ENCODE measurements at places on chromosomes 13 and 19.

DNA sequence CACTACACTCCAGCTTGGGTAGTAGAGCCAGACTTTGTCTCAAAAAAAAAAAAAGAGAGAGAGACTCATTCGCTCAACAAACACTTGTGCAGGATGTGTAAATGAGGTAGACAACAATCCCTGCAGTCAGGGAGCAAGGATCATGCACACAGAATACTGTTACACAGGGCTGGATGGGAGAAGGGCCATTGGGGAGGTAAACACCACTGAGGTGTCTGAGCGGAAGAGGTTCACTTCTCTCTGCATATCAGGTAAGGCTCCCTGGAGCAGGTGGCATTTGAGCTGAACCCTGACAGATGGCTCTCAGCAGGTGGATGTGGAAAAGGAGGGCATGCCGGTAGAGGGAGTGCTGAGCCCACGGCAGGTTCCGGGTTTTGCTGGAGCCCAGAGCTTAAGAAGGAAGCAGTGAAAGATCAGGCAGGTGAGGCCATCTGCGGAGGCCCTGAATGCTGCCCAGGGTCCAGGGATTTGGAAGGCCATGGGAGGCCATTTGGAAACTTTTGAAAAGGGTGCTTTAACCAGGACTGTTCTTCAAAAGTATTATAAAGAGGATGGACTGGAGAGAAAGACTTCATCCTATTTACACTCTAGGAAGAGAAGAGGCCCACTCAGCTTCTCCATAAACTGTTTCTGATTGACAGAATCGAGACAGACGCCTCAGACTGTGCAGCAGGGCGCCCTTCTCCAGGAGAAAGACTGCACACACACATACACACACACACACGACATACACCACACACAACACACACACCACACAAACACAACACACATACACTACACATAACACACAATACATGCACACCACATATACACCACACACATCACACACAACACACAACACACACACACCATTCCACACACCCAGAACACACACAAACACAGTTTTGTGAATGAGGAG, 199.4 kb downstream of the USP12 start:
- peak; percentile 20 for DNase-seq

- DNase-seq: no peak
Observed at GRCh38 chr13:32587811-32588170, 1.5 kb downstream of the PDS5B start.

DNA sequence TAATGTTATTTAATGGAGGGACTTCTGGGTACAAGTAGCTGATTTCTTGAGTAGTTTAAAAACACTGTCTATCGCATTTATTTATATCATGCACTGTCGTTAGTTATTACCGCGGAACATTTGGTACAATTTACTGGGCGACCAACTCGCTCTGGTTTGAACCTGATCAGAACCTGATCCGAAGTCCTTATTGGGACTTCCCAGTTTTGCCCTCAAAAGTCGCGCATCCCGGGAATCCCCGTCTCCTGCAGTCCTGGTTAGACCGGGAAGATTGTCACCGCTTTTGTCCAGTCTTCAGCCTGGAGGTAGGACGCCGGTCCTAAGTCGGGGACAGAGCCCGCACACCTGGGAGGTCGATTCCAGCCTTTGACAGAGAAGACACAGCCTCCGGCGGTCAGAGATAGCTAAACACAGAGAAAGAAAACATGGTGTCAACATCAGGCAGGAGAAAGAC, 694 bp downstream of the CLN5 start:
- DNase-seq: no peak

DNA sequence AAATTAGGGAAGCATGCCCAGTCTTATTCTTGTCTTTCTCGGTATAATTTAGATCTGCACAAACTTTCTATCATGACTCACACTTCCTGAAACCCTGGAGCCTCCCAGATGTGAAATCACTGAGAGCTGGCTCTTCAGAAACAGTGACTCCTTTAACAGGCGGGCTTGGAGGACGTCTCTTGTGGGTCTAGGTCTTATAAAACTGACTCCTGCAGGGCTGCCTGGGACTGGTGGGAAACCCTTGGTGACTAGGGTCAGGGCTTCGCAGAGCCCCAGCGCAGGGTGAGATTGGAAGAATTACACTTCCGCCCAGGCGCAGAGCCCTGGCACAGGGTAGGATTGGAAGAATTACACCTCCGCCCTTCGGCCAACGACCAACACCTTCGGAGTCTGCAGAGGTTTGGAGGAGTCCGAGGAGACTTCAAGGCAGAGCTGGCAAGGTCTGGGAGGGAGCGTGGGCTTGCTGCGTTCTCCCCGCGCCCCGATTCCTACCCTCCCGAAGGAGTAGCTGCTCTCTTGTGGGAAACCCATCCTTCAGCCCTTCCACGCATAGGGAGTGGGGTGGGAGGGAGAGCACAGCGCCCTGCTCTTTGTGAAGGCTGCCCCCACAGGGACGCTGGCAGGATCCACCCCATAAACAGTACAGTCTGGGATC, 43.4 kb upstream of the MAP3K10 start:
- DNase-seq: no peak

GRCh38 chr19:52692431-52693008, 42.3 kb downstream of the ZNF611 start:
- no peak for DNase-seq

- DNase-seq: peak; percentile 33
Observed at GRCh38 chr13:95176611-95177259, 124.5 kb downstream of the ABCC4 start.

DNA sequence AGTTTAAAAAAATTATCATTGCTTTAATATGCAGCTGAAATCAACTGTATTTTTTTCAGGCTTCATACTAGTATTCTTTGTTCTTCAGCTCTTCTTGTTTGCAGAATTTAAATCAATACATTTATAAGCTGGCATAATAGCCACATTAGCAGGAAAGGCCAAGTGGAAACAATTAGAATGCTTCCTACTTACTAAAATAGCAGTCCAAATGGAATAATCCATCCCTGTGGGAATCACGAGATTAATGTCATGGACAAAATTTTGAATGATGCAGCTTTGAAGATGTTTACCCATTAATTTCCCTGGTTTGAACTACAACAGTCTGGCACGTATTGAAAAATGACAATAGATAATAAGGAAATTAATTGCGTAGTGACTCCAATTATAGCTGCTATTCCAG, 2650.8 kb downstream of the PCDH9 start:
- no peak for DNase-seq

- no peak for DNase-seq
Observed at GRCh38 chr13:110637747-110638146, 22.4 kb downstream of the NAXD start.

GRCh38 chr13:87537951-87538350, 133.2 kb upstream of the SLITRK5 start:
- DNase-seq: no peak

GRCh38 chr13:100984085-100984705, 309.6 kb upstream of the TMTC4 start:
- DNase-seq: no peak

DNA sequence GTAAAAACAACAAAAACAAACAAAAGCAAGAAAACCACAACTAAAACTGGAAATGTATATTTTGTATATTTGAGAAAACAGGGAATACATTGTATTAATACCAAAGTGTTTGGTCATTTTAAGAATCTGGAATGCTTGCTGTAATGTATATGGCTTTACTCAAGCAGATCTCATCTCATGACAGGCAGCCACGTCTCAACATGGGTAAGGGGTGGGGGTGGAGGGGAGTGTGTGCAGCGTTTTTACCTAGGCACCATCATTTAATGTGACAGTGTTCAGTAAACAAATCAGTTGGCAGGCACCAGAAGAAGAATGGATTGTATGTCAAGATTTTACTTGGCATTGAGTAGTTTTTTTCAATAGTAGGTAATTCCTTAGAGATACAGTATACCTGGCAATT, 17.1 kb downstream of the KLF5 start:
- DNase-seq: no peak

- no peak for DNase-seq
Observed at GRCh38 chr13:80235166-80235966, 105.6 kb downstream of the SPRY2 start.

DNA sequence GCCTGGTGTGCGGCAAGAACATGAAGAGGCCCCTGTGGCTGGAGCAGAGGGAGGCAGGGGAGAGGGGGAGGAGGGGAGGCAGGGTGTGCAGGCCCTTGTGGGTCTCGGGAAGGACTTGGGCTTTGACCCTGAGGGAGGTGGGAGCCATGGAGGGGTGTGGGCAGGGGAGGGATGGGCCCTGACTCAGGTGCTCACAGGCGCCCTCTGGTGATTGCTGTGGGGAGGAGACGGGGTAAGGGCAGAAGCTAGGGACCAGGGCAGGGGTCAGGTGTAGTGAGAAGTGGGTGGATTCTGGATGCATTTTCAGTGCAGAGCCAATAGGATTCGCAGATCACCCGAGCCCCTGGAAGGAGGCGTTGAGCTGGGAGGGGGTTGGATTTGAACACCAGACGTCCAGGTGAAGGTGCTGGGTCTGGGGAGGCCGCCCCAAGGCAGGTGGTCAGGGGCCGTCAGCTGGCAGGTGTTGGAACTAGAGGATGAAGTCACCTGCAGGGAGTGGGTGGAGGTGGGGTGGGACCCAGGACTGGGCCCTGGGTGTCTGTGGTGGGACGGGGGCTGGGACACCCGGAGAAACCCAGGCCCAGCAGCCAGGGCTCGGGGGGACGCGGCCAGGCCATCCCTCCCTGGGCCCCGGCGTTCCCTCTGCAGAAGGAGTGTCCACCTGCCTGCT, 185.4 kb downstream of the KDM4B start:
- no peak for DNase-seq

DNA sequence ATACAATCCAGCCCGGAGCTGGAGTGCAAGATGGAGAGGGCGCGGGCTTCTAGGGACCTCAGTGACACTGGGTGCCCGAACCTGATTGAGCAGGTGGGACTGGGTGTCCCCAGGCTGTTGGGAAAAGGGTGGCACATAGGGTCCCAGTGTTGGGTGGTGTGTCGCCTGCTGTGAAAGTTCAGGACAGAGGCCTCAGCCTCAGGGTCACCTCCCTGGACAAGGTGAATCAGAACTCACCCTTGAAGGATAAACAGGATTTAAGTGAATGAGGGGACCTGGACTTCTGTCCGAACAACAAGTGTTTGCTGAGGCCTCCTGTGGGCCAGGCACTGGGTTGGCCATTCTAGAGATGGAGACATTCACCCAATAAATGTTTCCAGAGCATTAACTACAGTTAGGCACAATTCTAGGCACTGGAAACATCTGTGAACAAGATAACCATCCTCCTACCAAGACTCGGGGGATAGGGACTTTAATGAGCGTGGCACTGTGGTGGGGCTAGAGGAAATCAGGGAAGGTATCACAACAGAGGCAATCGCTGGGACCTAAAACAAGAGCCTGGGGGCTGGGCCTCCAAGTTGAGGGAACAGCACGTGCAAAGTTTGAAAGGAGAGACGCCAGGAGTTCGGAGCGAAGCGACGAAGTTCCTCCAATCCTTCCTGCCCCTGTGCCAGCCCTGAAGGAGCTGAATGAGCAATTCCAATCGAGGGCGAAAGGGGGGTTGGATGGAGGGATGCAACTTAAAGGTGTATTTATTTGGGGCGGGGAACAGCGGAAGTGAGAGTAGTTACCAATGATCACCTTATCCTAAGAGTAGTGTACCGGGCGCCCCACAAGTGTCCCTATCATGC, 921 bp upstream of the POLD1 start:
- DNase-seq: no peak

DNA sequence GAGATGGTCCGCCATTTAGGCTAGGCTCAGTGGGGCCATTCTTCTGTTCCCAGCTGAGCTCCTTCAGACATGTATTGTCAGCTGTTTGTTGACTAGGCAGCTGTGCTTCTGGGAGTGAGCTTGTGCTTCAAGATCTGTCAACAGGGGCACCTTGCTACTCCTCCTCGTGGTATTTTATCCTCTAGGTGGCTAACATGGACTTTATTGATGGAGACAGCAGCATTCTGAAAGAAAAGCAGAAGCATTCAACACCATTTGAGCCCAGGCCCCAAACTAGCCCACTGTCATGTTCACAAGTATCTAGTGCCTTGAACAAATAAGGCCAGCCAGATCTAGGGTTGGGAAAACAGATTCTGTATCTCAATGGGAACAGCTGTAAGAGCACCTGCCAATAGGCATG, 65.9 kb downstream of the ZNF429 start:
- DNase-seq: no peak

DNA sequence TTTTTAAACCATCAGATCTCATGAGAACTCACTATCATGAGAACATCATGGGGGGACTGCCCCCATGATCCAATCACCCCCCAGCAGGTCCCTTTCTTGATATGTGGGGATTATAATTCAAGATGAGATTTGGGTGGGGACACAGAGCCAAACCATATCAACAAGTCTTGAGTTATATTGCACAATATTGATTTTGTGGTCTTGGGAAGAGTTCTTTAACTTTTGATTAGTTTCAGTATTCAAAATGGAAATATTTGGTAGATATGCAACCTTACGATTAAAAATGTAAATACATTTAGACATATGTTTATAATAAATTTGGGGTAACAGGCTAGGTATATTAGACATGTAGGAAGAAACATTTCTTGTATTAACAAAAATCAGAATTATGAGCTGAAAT, 188.2 kb downstream of the GPC5 start:
- DNase-seq: no peak

DNA sequence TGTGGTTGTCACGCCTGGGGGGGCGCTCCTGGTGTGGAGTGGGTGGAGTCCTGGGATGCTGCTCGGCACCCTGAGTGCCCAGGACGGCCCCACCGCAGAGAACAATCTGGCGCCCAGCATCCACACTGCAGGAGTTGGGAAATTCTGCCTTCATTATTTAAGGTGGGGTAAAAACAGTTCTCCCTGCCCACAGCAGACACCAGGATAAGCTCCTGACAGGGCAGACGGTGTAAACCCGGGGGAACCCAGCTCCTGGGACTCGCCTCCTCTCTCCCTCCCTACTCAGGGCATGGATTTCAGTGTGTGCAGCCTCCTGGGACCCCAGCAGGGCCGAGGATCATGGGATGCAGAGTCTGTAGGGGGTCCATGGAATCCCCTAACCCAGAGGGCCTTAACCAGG, 7.7 kb upstream of the WDR18 start:
- no peak for DNase-seq

DNA sequence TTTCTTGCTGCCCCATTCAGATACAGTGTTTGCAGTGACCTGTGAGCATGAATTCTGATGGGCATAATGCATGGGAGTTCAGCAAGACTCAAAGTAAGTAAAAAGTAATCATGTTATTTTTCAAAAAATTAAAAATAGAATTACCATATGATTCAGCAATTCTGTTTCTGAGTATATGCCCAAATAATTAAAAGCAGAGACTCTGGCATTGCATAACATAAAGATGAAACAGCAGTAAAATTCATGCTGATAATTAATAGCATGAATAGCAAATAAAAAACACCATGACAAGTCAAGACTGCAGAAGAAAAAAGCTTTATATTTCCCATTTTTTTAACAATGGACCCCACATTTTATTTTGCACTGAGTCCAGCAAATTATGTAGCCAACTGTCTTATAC, 21.3 kb downstream of the RNF6 start:
- DNase-seq: no peak

- no peak for DNase-seq
Observed at GRCh38 chr19:6413291-6413690, 11.3 kb downstream of the KHSRP start.

- no peak for DNase-seq
Observed at GRCh38 chr13:70353096-70353495, 244.8 kb upstream of the KLHL1 start.

GRCh38 chr19:36113425-36113824, 1.2 kb downstream of the POLR2I start:
- no peak for DNase-seq

GRCh38 chr13:97460004-97460775, 26.2 kb downstream of the RAP2A start:
- no peak for DNase-seq

GRCh38 chr13:112770504-112770903, 80.7 kb downstream of the ATP11A start:
- no peak for DNase-seq

- DNase-seq: peak; percentile 6
Observed at GRCh38 chr19:30649934-30650614, 277.9 kb downstream of the ZNF536 start.

All from T-helper 2 cell treated with Interferon-gamma antibody and Interleukin-4, amounts not matched to agents 5 μg/mL and 100 μg/mL, for 36 hours (primary cell).